ENCODE measurements at places on chromosomes 12 and 14. TPM values are rescaled to one million over a fixed set of nuclear protein-coding genes. Genes with fewer than 3 reads are reported as not detected.

The PMEL gene
- total RNA-seq, result 1.3 TPM

The STXBP6 gene
- 5.1 TPM for total RNA-seq

The EPS8 gene
- 2.2 TPM for total RNA-seq

The DIO2 gene
- total RNA-seq, result under 0.01 TPM

The LACRT gene
- not detected for total RNA-seq

The NDRG2 gene
- 21.8 TPM for total RNA-seq

The PRB3 gene
- total RNA-seq, result not detected

The METTL3 gene
- 126 TPM for total RNA-seq

The ANKRD33 gene
- total RNA-seq, result not detected

The TMEM63C gene
- total RNA-seq, result 0.27 TPM

The TAS2R42 gene
- not detected for total RNA-seq

The NTF3 gene
- total RNA-seq, result under 0.01 TPM

The ACOT4 gene
- 1.3 TPM for total RNA-seq

The C12orf60 gene
- total RNA-seq, result 0.27 TPM

The DEPDC4 gene
- 0.27 TPM for total RNA-seq

The SLC10A1 gene
- not detected for total RNA-seq

The IAPP gene
- not detected for total RNA-seq

The FOXG1 gene
- not detected for total RNA-seq

The DENND5B gene
- 9.4 TPM for total RNA-seq

The MDM1 gene
- 10.0 TPM for total RNA-seq

The KCNA5 gene
- total RNA-seq, result under 0.01 TPM

The ADAM21 gene
- 0.27 TPM for total RNA-seq

The IL31 gene
- not detected for total RNA-seq

The ZDHHC22 gene
- not detected for total RNA-seq

The AKAP3 gene
- total RNA-seq, result 1.1 TPM

The DNAJC22 gene
- not detected for total RNA-seq

The LRP6 gene
- total RNA-seq, result 17.5 TPM

The GRIP1 gene
- total RNA-seq, result 0.54 TPM

The DHH gene
- 0.81 TPM for total RNA-seq

The GLI1 gene
- total RNA-seq, result 0.27 TPM

The KCNC2 gene
- not detected for total RNA-seq

The MGAT4C gene
- under 0.01 TPM for total RNA-seq

The SPX gene
- total RNA-seq, result under 0.01 TPM

The TOMM20L gene
- total RNA-seq, result 0.27 TPM

The INHBC gene
- 0.27 TPM for total RNA-seq

The ZBTB39 gene
- 9.4 TPM for total RNA-seq
